ENCODE measurements at places on chromosomes 6 and 20.

DNA sequence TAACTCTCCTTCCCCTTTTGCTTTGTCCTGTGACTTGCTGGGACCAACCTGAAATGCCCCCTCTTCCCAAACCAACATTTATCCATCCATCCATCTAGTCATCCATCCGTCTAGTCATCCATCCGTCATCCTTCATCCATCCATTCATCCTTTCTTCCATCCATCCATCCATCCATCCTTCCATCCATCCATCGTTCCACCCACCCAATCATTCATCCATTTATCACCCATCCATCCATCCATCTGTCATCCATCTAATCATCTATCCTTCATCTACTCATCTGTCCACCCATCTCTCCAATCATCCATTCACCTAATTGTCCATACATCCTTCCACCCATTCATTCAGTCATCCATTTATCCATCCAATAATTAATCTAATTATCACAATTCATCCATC, 92.7 kb downstream of the EDN3 start:
- no peak for DNase-seq

DNA sequence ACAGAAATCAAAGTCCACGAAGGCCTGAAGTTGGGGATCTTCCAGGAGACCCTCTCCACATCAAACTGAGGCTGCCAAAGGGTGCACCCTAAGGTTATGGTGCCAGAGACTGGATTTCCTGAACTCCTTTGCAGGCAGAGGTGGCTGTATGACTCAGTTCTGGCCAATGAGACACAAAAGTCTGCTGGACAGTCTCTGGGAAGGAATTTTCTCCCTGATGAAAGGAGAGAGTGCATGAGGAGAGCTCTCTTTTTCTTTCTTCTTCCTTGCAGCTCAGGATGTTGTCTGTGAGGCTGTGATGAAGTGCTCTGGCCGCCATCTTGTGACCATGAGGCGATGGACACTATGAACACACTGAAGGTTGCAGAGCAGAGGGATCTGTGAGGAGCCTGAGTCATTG, 85.2 kb downstream of the MDGA1 start:
- DNase-seq = no peak

GRCh38 chr6:170131351-170131750, 159.5 kb downstream of the DLL1 start:
- DNase-seq = no peak

GRCh38 chr20:25470045-25470444, 62.6 kb downstream of the GINS1 start:
- DNase-seq = peak; percentile 77

- peak; percentile 26 for DNase-seq
Measured at GRCh38 chr20:16707674-16708073, 22.2 kb upstream of the SNRPB2 start.

GRCh38 chr6:134172706-134173365, 120.4 kb upstream of the SLC2A12 start:
- DNase-seq = no peak

GRCh38 chr20:39424962-39425678, 463.0 kb downstream of the DHX35 start:
- no peak for DNase-seq

- no peak for DNase-seq
Measured at GRCh38 chr6:113010196-113010989, 663.3 kb downstream of the RFPL4B start.

DNA sequence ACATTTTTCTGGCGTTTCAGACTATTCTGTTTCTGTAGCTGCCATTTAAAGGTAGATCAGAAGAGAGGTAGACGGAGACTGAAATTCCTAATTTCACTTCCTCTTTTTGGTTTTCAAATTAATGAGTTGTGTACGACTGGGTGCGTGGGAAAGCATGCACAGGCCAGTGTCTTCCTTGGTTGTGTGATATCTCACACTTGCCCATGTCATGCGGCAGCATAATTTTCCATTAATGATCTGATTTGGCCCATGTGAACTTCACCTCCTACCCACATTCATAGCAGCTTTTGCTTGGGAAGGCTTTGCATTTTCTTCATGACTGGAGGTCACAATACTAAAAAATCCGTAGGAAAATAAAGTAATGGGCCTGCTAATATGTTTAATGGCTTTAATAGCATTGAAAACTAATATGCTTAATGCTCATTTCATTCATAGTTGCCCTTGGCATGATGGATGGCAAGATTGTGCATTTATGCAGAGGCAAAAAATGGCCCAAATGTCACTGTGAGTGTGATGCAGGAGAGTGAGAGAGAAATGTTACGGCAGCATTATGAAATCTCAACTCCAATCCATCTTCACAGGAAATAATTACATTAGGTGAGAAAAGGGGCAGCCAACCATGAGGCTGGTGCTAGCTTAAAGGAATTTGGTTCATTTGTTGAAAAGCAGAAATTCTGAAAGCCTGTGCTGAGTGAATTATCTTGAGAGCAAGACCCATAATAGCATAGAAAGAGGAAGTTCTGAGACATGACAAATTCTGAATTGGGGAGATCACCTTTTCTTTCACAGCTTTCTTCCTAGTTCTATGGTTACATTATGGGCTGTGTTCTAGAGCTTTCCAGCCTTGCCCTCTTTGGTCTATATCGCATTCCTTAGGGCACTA, 69.0 kb upstream of the UST start:
- DNase-seq = peak; percentile 67

DNA sequence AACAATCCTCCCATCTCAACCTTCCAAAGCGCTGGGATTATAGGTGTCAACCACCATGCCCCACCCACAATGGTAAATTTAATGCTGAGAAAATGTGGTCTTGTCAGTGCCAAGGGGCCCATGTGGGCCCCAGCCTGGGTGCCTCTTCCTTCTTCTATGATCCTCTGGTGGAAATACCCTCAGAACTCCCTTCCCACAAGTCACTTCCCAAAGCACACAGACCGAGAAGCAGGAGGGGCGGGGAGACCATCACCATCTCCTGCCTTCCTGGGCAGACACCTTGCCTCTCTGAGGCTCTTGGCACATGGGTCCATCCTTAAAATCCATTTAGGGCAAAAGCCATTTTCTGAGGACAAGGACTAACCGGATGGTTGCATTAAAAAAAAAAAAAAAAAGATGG, 59.0 kb downstream of the NOL4L start:
- DNase-seq = no peak

DNA sequence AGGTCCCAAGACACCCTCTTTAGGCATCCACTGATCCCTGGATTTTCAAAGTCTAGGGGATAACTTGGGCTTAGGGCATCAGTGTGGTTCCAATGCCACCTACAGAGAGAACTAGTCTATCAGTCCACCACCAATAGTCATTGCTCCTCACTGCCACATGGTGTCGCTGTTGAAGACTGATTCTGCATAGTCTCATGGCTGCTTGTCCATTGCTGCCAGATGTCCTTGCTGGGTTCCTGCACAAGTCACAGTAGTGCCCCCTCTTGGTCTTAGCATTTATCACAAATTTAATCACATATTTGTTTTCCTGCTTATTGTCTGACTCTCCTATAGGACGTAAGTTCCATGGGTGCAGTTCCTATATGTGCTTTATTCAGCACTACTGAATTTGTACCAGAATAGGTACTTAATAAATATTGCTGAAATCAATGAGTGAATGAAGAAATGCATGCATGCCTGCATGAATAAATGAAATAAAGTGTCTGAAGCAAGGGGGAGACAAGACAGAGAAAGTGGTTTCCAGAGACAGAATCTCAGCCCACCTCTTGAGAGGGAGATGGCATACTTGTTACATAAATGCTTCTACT, 45.9 kb upstream of the RALY start:
- DNase-seq = peak; percentile 43

GRCh38 chr6:140744659-140745320, 1370.3 kb upstream of the CITED2 start:
- DNase-seq = no peak

DNA sequence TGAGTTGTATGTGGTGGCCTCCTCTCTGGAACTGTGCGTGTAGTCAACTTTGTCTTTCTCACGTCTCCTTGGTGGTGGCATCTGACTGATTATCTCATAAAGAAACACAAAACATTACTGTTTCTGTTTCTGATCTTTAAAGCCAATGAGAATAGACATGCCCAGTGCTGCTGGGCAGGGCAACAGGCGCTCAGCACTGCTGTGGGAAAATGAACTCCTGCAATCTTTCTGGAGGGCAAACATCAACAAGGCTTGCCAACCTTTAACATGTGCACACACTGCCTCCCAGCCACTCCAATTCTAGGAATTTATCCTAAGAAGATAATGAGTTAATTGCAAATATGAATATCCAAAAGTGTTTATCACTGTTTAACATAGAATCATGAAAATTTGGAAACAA, 106.3 kb upstream of the CD93 start:
- DNase-seq = no peak

DNA sequence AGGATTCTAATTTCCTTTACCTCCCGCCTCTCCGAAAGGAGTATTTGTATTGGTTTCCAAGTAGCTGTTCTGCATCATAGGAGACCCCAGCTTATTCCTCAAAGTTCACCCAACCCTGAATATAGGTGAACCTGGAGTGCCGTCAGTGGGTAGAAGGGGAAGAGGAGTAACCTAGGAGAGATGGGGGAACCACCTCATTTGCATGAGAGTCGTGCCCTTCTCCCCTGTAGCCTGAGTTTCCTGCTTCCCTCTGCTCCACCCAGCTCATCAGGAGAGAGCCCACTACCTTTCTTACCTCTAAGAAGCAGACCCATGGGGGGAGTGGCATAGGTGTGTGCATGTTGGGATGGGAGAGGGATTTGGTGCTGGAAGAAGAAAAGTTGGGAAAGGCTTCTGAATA, 17.3 kb upstream of the WFDC2 start:
- no peak for DNase-seq

DNA sequence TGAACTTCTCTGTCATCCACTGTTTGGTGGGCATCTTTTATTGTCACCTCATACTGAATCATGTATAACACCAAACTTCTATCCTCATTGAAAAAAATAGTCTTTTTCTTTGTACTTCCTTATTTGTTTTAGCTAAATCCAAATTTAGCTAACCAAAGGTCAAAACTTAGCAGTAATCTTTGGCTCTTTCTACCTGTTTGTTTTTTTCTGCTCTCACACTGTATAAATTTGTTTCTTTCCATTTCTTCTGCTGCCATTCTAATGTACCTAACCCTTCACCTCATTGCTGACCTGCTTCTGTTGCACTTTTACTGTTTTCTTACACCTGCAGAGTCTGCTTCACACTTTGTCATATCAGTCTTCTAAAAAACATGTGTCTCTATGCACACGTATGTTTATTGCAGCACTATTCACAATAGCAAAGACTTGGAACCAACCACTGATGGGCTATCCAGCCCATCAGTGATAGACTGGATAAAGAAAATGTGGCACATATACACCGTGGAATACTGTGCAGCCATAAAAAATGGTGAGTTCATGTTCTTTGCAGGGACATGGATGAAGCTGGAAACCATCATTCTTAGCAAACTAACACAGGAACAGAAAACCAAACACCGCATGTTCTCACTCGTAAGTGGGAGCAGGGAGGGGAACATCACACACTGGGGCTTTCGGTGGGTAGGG, 7.2 kb downstream of the ATRN start:
- no peak for DNase-seq

DNA sequence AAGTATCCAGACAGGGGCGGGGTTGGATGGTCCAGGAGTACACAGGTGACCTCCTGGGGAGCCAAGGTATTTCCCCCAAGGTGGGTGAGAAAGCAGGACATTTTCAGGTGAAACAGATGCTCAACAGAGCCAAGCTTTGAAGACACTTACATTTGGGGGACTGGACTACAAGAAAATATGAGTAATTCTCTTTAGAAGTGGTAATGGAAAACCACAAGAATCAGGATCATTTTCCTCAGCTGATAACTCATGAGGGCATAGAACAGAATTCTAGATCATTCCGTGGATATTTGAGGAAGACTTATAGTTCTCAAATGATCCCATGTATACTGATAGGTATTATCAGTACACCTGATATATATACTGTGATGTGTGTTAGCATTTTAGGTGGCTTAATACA, 89.9 kb downstream of the UST start:
- DNase-seq = no peak

DNA sequence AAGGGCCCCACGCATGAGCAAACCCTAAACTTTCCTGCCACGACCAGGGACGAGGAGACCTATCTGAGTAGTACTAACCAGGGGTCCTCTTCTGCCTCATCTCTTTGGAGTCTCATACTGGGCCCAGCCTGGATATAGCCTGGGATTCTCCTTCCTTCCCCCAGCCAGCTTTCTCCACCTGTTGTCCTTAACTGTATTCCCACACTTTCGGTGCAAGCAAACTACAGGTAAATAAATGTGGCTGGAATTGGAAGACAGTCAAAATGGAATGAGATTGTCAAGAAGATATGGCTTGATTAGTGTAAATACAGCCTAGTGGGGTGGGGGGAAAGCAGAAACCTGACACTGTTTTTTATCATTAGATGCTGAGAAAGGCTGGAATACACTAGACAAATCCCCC, 23.5 kb upstream of the LY86 start:
- DNase-seq = no peak

DNA sequence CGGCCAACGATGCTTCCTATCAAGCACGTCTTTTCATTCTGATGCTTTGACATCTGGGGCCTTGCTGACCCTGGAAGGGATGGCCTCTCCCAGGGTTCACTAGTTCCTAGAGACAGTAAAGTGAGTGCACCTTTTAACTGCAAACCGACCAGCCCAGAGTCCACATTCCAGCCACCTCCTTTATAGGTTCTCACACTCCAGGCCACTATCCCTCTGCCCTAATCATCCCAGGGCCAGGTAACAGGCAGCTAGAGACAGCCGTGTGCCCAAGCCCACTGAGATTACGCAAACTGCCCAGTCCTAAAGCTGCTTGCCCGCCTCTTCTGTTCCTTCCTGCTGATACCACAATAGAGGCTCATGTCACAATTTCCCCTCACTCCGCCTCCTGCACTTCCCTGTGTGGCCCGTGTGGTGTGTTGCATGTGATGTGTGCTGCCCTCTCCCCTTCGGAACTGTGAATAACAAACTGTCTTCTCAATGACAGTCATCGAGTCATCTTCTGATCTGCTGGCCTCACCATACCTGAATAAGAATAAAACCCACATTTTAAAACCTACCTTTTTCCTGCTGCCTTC, 123.7 kb upstream of the EXOC2 start:
- no peak for DNase-seq

DNA sequence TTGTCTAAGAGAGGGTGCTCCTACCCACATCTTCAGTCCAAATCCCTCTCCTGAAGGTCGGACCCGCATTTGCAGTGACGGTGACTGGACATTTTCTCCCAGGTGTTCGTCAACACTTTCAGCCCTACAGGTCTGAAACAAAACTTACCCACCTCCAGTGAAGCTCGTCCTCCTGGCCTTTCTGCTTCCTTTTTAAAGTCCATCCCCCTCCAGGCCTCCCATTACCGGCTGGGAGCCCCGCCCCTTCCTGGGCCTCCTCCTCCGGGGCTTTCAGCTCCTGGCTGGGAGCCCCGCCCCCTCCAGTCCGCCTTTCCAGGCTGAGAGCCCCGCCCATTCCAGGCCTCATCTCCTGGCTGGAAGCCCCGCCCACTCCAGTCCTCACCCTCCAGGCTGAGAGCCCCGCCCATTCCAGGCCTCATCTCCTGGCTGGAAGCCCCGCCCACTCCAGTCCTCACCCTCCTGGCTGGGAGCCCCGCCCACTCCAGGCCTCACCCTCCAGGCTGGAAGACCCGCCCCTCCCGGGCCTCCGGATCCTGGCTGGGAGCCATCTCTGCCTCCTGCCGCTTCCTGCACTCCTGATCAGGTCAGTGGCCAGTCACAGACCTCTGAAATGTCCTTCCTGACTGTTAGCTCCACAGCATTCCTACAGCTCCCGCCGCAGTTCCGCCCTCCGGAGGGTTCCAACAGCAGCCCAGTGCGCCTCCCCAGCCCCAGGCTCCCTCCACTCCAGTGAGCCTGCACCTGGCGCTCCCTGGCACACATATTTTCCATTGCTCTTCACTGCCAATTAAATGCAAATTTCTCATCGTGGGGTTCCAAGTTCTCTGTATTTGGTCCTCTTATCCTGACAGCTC, 98.5 kb downstream of the LY86 start:
- DNase-seq = no peak

GRCh38 chr20:10115021-10115420, 80.2 kb downstream of the ANKEF1 start:
- DNase-seq = no peak
